Activated naive CD4-positive, alpha-beta T cell (primary cell): ENCODE measurements at places on chromosomes 1 and 21.

DNA sequence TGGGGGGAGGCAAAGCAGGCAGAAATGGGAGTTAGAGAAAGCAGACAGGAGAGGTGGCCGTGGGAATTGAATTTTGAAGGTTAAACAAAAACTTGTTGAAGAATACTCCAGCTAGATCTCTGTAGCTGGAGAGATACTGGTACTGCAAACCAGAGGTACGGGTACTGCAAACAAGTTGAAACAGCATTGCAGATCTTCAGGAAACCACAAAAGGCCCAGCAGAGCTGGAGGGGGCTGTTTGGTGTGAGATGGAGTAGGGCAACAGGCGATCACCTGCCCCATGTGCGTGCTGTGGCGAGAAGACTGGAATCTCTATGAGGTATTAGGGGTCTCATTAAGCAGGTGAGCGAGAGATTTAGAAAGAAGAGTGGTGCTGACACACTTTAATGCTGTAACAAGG lies 77.7 kb upstream of the RGS4 start:
- no peak for DNase-seq

DNA sequence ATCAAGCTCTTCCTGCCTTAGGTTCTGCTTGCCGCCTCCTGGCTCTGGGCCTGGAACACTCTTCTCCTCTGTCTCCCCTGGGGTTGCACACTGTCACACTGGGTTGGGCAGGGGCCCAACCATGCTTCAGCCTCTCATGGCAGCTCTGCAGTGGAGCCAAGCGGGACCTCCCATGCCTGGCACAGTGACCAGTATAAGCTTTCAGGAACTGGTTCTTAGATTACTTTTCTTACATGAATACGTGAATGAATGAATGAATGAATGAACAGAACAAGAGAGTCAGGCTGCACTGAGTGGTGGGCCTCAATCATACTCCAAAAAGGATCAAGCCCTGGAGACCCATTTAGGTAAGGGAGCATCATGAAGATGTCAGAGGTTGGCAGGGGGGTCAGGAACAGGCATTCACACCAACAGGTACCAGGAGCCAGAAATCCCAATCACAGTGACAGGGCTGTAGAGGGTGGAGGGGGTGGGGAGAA lies 30.8 kb upstream of the TMEM125 start:
- DNase-seq, result no peak

GRCh38 chr1:212680680-212681389 lies 18.8 kb downstream of the BATF3 start:
- DNase-seq, result no peak

GRCh38 chr1:13556224-13556764 lies 27.3 kb upstream of the PDPN start:
- DNase-seq, result no peak

DNA sequence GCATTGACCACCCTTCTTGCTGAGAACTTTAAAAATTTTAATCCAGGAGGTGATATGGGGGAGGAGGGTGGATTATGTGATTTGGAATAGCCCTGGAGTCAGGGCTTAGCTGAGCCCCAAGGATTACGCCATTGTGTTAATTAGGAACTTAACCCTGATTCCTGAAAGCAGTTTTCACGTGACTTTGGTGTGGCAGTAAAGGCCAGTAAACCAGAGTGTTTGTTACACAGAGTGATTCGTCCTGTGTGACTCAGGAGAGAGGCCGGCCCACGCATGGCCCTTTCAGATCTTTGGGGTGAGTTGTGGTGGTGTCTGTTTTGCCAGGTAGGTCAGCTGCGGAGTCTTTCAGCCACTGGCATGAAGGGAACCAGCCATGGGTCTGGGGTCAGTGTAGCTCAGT lies 107.6 kb downstream of the NOS1AP start:
- no peak for DNase-seq

GRCh38 chr1:232728507-232729263 lies 76.5 kb upstream of the MAP10 start:
- DNase-seq, result no peak

DNA sequence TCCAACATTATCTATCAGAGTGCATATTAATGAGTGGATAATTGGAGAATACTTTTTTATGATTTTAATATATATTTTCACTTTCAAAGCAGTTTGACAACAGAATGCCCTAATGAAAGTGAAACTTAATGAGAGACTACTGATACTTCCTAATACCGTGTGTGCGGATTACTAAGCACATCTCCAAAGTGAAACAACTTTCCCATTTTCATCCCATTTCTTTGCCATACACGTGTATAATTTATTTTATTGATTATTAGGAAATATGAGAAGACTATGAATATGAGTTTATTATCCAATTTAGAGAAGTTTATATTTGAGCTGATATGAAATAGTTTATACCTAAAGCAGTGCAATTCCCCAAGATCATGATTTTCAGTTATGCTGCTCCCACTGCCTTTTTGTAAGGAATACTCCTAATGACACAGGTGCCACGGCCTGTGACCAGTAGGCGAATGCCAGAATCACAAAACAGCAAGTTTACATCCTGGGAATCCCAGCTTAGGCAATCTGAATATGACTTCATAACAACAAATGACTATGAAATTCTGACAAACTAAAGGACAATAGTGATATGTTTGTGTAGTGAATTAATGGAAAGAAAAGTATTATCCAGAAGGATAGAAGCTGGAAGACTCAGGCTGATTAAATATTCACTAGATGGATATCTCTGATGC lies 202.9 kb downstream of the NCAM2 start:
- DNase-seq, result no peak

DNA sequence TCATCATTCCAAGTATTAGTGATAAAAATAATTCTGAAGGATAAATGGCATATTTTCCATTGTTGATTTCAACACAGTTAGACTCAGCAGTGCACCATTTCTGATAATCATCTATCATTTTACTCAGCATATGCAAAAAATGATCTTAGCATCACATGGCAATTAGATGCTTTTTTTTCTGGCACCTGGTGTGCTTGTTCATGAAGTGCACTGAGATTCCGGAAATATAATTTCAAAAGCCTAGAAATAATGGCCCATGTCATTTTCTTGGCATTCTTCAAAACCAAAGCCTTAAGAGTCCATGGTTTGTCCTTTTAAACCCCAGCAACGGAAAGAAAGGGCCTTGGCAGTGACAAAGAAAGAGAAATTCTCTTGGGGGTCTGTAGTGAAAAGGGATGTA lies 278.8 kb downstream of the KIF26B start:
- no peak for DNase-seq

DNA sequence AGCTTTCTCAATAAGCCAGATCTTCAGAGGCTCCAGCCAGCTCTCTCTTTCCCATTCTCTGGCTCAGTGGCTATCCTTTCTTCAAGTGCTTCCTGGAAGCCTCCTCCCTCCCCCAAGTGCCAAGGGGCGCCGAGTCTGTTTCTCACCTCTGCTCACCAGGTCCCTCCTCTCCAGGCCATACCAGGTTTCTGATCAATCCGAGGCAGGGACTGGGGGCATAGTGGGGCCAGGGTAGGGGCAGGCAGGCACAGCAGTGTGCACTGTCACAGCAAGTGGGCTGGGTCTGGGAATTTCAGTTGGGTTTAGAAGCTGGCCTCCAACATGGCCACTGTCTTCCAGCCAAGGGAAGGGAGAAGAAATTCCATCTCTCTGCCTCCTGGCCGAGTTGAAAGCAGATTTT lies 56.5 kb downstream of the NAV1 start:
- DNase-seq, result no peak

- no peak for DNase-seq
Measured at GRCh38 chr1:109256085-109256484, 6.7 kb downstream of the CELSR2 start.

GRCh38 chr21:33865176-33865575 lies 50.4 kb downstream of the ATP5PO start:
- DNase-seq, result no peak

- DNase-seq, result no peak
Measured at GRCh38 chr1:113340038-113340437, 50.3 kb upstream of the MAGI3 start.

GRCh38 chr1:200904772-200905171 lies 10.1 kb downstream of the INAVA start:
- DNase-seq, result no peak

DNA sequence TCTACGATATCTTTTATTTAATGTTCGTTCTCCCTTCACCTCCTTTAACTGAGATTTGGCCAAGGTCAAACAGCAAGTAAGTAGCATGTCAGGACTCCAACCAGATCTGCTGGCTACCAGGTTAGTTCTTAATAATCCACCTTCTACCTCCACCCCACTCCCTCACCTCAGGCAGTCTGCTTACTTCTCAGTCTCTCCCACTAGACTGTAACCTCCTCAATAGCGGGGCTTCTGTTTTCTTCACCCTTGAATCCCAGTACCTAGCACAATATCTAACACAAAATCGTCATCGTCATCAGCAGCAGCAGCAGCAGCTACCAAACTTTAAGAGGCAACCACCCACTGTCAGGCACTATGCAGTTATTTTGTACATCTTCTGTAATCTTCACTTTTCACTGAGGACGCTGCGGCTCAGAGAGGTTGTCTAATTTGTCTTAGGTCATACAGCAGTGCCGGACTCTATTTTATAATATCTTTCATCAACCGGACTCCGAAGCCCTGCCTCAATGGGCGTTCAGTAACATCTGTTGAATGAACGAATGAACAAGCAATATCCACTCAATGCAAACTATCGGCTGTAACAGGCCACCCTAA lies 859 bp upstream of the MAGI3 start:
- DNase-seq, result no peak

- DNase-seq, result no peak
Measured at GRCh38 chr1:57324388-57324787, 99.5 kb downstream of the DAB1 start.

GRCh38 chr1:26282401-26282918 lies 2.6 kb downstream of the SH3BGRL3 start:
- DNase-seq, result no peak

DNA sequence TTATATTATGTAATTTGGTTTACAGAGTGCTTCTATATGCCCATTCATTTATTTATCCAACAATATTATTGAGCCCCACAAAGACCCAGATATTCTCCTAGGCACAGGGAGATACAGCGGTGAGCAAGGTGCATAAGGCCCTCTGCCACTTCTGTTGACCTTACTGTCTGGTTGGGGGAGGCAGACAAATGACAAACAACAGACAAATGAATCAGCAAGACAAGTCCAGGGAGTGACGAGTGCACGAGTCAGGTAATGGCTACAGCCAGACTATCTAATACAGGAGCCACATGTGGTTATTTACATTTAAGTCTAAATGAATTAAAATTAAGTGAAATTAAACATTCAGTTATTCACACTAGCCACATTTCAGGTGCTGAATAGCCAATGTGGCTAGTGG lies 22.0 kb upstream of the BCAR3 start:
- no peak for DNase-seq

DNA sequence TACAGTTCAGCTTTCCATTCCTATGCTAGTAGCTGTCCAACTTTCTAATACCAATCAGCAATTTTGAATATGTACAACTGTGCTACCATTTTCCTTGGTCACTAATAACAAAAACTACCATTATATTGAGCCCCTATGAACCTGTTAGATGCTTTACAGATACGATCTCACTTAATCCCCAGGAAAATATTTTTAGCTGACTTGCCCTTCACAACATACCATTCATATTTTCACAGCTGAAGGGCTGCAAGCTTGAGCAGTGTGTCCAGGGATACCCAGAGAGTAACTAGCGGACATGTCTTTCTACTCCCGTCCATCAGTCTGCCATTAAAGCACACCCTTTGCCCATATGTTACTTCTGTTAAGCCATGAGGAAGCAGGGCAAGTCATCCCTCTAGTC lies 140.5 kb downstream of the SPATA46 start:
- no peak for DNase-seq

DNA sequence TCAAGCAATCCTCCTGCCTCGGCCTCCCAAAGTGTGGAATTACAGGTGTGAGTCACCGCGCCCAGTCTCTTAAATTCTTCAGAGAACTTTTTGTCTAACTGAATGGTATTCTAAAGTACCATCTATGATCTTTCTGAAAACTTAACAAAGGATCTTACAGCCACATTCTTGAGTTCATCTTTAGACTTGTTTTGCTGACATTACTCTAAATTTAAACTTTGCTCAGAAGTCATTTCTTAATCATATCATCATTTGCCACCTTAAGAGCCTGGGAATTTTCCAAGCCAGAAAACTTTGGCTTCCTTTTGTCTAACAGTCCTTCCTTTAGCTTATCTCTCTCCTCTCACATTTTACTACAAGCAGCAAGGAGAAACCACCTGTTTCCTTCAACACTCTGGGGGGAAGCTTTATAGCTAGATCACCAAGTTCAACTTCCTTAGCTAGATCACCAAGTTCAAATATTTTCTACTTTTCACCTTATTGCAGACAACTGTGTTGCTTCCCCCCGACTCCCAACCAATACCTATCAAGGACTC lies 5.4 kb upstream of the ZBTB8A start:
- no peak for DNase-seq

GRCh38 chr1:163203561-163203960 lies 845 bp upstream of the RGS5 start:
- DNase-seq, result no peak

DNA sequence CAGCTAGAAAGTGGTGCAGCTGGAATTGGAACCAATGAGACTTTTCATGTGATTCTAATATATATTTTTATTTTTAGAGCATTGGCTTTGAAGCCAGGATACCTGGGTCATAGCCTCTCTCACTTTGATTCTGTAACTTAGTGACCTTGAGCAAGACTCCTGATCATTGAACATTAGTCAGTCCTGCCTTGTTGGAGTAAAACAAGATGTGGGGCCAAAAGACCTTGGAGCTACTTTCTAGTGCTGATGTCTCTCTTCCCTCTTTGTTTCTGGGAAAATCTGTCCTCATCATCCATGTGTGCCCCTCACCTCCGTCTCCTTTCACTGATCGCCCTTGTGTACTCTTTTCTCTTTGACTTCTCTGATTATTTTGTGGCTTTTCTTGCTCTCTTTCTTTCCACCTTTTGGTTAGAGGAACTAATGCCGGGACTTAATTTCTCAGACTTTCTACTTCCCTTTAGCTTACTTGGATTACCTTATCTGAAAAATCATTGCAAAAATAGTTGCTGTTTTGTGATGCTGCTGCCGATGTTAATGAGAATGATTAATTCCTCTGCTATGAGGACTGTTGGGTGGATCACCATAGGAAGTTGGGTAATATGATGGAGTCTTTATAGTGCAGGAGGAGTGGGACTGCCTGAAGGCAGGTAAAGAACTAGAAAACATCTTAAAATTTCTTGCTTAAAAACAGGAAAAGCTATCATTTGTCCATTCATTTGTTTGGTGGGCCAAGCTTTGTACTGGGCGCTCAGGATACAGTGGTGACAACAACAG lies 72.0 kb downstream of the NOS1AP start:
- no peak for DNase-seq

- DNase-seq, result peak; percentile 25
Measured at GRCh38 chr1:222654849-222655248, 37.0 kb downstream of the MIA3 start.

DNA sequence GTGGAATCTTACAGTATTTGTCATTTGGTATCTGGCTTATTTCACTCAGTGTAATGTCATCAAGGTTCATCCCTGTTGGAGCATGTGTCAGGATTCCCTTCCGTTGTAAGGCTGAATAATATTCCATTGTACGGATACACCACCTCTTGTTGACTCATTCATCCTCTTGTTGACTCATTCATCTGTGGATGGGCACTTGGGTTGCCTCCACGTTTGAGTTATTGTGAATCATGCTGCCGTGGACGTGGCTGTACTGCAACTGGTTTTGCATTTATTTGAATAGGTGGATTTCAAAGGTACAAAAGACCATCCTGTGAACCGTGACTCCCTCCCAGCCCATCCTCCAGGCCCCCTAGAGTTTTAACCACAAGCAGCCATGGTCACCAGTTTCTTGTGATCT lies 11.9 kb upstream of the TCP10L start:
- no peak for DNase-seq
